Foreskin melanocyte (primary cell): ENCODE measurements at places on chromosomes 3 and 15.

DNA sequence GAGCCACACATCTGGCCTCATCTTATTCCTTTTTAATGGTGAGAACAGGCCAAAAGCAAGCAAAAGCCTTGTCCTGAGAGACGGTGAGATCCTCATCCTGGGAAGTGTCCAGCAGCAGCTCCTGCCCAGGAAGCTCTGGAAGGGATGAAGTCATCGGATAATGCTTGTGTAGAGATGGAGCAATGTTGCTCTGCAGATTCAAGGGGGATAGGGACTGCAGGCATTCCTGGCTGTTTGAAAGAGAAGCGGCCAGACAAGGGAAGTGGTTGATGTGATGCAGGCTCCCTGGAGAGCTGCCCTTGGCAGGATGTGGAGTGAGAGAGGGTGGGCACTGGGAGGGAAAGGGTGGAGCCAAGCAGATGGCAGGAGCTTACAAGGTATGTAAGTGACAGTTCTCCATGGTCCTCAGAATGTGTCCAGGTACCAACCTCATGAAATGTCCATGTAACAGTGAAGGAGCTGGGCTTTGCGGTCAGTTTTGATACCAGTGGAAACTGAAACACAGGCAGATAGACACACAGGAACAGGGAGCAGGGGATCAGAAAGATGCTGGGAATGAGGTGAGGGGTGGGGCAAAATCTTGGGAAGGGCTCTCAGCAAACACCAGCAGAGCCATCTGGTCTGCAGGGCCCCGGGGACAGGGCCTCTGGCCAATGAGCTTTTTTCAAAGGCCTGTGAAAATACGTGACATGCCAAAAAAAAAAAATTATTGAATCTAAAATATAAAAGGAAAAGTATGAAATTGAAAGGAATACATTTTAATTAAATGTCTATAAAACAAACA lies 32.2 kb upstream of the LACTB start:
- no peak for DNase-seq

DNA sequence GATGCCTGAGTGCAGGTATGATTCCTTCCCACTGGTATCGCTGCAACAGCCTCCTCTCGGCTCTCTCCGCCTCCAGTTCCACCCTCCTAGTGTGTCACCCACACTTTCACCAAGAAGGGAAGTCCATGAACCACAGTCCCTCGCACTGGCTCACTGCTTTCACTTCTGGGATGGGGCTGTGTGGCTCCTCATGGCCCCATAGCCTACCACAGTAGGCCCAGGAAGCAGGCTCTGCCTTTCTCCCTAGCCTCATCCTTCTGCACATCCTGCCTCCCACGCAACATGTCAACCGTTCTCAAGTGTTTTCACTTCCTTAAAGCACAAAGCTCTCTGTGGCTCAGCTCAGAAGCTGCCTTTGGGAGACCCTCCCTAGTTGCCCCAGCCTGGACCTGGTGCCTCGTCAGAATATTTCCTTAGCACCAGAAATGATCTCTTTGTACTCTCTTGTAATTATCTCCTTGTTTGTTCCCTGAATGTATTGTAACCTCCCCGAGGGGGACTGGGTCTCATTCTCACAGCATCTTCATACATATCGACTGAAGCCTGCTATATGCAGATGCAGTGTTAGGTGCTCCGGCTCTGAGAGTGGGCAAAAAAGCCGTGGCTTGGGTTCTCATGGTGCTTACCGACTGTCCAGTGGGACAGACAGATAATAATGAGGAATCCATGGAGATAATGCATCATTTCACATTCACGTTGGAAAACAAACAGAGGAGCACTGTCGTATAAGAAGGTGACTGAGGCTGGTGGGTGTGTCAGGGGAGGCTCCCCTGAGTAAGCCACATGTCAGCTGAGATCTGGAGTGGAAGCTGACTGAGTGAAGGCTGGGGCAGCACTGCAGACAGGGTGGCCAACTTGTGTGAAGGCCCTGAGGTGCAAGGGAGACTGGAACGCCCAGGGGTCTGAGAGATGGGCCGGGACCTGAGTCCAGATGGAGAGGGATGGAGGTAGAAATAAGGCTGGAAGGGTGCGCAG lies 107.1 kb downstream of the DGKG start:
- no peak for DNase-seq

GRCh38 chr3:82641701-82642100 lies 880.3 kb upstream of the GBE1 start:
- no peak for DNase-seq

DNA sequence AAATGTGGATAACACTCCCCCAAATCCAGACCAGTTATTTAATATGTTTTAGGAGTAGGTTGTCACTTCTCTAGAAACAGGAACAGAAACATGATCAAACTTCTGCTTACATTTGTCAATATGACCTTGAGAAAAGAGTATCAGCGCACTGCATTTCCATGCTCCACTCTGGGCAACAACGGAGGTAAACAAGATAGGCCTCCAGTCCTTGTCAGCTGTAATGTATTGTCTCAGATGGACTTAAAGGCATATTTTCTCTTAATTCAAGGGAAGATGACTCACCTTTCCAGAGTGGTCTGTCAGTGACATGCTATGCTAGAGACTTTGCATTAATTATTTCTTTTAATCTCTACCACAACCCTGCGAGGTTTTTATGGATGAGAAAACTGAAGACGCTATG lies 51.6 kb upstream of the TCF12 start:
- no peak for DNase-seq

DNA sequence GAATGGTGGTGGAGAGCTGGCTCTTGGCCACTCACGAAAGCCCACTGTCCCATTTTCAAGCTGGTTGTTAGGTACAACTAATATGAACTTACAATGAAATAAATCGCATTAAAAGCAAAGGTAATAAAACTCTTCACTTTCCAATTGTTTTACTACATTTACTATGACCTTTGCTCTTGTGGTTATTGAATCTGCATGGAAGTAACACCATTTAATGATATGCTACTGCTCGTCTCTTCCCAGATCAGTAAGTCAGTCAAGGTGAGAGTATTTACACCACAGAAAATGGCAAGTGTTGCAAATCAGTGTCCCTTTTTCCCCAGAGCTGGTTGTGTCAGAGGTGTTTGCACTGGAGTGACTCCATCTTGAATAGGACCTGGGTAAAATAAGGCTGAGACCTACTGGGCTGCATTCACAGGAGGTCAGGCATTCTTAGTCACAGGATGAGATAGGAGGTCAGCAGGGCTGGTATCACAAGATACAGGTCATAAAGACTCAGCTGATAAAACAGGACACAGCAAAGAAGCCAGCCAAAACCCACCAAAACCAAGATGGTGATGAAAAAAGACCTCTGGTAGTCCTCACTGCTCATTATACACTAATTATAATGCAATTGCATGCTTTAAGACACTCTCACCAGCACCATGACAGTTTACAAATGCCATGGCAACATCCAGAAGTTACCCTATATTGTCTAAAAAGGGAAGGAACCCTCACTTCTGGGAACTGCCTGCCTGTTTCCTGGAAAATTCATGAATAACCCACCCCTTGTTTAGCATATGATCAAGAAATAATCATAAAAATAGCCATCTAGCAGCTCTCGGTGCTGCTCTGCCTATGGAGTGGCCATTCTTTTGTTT lies 57.6 kb downstream of the FRMD4B start:
- no peak for DNase-seq

- DNase-seq: no peak
These were observed 567 bp downstream of the TOP2B start for GRCh38 chr3:25663869-25664811.

GRCh38 chr15:36449084-36449661 lies 130.3 kb upstream of the CDIN1 start:
- DNase-seq: no peak

DNA sequence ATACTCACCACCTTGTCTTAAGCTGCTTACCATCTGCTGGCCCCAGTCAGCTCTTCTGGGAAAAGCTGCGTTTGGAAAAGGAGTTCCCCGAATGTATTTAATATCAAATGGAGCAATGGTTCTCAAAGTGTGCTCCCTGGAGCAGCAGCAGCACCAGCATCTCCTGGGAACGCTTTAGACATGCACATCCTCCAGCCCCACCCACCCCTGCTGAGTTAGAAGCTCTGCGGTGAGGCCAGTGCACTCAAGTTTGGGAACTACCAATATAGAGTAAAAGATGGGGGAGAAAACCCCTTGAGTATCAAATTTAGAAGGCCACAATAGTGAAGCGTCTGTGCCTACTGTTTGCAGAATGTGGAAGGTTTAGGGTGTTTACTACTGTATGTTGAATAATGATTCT lies 124.0 kb upstream of the TOPAZ1 start:
- no peak for DNase-seq

GRCh38 chr15:25727116-25727515 lies 136.0 kb downstream of the ATP10A start:
- DNase-seq: no peak

- peak; percentile 44 for DNase-seq
These were observed 75.5 kb downstream of the MSL2 start for GRCh38 chr3:136120373-136121348.

DNA sequence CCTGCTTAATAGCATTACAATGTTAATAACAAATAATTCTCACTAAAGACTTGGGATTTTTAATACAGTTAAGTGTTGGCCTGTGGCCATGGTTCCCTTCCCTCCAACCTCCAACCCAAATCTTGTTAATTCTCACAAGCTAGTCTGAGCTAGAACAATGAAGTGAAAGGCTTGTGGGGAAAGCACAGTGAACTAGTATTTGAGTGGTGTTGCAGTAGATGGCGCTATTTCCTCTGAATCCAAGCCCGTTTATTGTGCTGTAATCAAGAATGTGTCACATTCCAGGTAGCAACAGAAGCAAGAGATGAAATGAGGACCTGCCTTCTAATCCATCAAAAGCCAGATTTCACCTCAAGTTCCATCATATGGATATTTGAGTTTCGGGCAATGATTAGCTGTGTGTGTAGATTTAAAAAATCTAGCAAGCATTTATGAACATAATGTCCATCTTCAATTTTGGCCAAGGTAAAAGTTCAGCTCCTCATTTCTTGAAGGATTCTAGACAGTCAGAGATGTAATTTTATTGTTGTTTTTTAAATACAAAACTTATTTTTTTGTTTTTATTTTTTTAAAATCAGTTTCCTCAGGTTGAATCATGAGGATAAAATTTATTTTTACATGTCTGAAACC lies 160.7 kb downstream of the SQOR start:
- DNase-seq: peak; percentile 14

- DNase-seq: no peak
These were observed 1.3 kb downstream of the MAGI1 start for GRCh38 chr3:66037330-66037985.

- no peak for DNase-seq
These were observed 3.5 kb upstream of the ROPN1B start for GRCh38 chr3:125965505-125965904.

DNA sequence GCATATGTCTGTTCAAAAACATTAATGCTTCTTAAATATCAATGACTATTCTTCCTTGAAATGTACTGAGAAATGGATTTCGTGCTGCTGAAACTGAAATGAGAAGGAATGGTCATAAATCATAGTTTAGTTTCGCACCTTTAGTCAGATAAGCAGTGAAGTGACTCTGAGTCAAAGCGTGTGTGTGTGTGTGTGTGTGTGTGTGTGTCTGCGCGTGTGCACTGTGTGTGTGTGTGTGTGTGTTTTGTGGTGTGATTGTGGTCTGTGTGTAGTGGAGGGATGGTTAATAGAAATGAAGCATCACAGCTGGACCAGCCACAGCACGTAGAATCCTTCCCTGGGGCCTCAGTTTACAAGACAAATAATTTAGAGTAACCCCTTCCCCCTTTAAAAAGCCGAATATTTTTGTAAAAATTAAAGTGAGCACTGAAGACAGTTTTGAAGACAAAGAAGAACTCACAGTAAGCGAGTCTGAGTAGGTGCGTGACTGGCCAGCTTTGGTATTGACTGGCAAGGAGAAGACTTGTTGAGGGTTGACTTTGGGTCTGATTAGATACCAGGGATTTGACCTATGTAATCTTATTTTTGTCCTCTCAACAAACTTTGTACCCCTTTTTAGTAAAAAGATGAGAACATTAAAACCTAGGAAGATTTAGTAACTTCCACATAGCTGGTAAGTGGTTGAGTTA lies 202.0 kb upstream of the IL12A start:
- no peak for DNase-seq

- no peak for DNase-seq
These were observed 23.3 kb downstream of the SNRK start for GRCh38 chr3:43309372-43310305.

DNA sequence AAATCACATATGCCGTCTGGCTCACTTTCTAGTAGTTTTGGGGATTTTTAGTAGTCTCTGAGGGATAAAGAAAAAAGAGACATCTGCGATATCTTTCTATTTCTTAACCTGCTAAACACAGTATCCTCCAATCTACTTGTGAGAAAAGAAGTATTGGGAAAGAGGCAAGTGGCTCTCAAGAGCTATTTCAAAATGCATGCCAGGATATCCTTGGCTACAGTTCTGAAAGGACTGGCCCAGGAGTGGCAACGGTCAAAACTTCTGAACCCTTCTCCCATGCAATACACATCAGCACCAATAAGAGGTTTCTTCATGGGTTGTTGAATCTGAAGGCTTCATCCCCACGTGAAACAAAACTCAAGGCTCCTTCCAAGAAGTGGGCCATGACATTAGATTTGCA lies 204.0 kb upstream of the WNT5A start:
- DNase-seq: no peak

GRCh38 chr15:96052572-96053030 lies 277.9 kb upstream of the NR2F2 start:
- no peak for DNase-seq

DNA sequence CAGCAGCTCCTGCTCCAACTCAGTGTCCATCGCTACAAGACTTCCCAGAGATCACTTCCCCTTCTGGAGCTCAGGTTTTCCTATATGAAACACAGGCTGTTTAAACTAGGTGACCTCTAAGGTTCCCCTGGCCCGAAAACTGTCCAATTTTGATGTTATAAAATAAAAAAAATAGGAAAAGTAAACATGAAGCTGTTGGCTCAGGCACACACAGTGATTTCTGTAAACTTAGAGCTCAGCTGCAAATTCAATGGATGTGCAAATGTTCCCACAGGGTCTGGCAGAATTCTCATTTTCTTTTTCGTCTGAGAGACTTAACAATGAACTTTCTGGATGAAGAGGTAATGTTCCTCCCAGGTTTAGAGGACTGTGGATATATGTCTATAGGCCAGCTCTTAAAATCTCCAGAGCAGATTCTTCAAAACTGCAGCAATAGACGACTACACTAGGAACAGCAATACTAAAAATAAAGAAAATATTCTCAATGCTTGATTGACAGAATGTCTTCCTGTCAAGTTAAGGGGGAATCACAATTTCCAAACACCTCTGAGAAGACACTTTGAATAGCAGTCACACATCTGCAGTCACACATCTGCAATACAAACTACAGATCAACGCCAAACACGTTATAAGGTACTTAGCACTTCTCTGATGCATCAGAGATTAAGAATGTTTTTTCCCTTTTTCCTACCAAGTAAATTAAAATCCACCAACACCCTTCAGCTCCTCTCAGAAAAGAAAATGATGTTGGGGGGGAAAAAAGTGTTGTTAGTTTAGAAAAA lies 2.8 kb downstream of the NUP210 start:
- no peak for DNase-seq

GRCh38 chr3:151604891-151605290 lies 128.8 kb upstream of the AADACL2 start:
- DNase-seq: peak; percentile 70

GRCh38 chr3:194951931-194952582 lies 266.4 kb downstream of the FAM43A start:
- no peak for DNase-seq

- no peak for DNase-seq
These were observed 3.1 kb downstream of the ADAMTSL3 start for GRCh38 chr15:83656943-83657528.
